Right atrium auricular region (tissue), 2 donors: ENCODE measurements at places on chromosomes 5 and 9. TPM values are rescaled to one million over a fixed set of nuclear protein-coding genes. Genes with fewer than 3 reads are reported as not detected.

DNA sequence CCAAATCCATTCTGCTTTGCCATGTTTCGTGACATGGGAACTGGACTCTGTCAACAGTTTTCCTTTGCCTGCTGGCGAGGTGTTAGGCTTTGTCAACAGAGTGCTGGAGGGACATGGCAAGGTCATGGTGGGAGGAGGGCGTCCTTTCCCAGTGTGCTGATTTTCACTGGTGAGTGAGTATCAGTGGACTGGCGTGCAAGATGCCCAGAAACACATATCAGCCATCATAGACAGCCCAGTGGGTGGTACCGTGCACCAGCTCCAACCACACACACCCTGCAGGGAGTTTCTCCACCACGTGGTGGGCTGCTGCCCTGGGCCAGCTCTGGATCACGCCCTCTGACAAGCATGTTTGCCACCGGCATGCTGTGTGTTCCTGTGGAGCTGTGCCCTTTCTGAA, 50.0 kb upstream of the ABL1 start:
- no peak for DNase-seq
- no peaks in the 10 kb centered on the region for H3K36me3 ChIP-seq
- peaks cover 62% of the 10 kb centered on the region for H3K4me1 ChIP-seq
- H3K27ac ChIP-seq: peak overlapping the region; percentile 70
- H3K27me3 ChIP-seq: no peaks in the 10 kb centered on the region
- no peak overlapping the region for H3K4me3 ChIP-seq

DNA sequence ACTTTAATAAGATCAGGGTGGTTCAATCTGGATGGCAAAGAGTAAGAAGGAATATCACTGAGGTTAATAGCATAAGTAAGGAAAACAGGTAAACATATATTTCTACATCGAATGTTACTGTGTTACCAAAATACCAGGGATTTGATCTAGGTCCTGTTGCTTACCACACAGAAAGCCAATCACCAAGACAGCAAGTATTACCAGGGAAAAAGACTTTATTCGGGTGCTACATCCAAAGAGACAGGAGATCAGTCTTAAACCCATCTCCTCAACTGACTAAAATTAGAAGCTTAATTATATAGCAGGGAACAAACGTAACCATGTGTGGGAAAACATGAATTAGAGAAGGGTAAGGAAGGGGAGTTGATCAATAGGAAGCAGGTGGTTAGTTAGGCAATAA, 500.1 kb downstream of the EFNA5 start:
- no peaks in the 10 kb centered on the region for H3K4me1 ChIP-seq
- no peaks in the 10 kb centered on the region for H3K36me3 ChIP-seq
- no peaks in the 10 kb centered on the region for H3K27me3 ChIP-seq
- no peak overlapping the region for H3K4me3 ChIP-seq
- DNase-seq: no peak
- H3K27ac ChIP-seq: no peak overlapping the region

The CDKN2B-AS1 gene
- total RNA-seq: not detected

DNA sequence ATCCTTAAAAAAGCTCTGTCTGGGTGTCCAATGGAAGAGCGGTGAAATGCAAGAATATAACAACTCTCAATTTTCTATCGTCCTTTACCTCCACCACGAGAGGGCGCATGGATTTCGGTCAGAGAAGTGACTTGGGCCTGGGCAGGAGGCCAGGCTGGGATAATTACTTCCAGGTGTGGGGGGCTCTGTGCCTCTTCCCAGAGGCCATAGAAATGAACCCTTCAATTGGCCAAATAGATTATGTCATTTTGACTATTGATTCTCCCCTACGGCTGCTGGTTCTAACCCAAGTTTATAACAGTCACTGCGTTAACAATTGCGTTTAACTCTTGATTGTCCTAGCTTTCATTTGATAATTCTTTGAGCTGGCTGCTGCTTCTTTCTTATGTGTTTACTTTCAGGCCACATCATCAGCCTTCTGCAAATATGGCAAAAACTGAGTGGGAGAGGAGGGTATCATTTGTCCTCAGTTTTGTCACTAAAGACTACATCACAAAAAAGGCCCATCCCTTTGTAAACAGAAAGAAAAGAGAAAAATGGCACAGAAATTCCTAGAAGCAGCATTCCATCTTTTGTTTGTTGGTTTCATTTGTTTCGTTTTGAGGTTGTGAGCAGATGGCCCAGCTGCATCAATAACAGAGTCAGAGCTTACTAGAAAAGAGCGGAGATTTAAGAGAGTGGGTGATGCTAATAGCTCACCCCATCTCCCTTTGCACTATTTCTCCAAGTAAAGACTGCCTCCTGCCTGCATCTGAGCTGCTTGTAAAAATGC, 45.4 kb upstream of the ZFR start:
- no peak overlapping the region for H3K4me3 ChIP-seq
- no peaks in the 10 kb centered on the region for H3K27me3 ChIP-seq
- DNase-seq: peak; percentile 76
- no peak overlapping the region for H3K27ac ChIP-seq
- H3K36me3 ChIP-seq: no peaks in the 10 kb centered on the region
- peaks cover 8% of the 10 kb centered on the region for H3K4me1 ChIP-seq

The PCDHB13 gene
- 5.0 TPM for total RNA-seq

The LHX3 gene
- not detected for total RNA-seq

- no peaks in the 10 kb centered on the region for H3K36me3 ChIP-seq
- no peak for DNase-seq
- H3K27ac ChIP-seq: no peak overlapping the region
Measured at GRCh38 chr5:132981288-132981687, 17.9 kb upstream of the AFF4 start.

DNA sequence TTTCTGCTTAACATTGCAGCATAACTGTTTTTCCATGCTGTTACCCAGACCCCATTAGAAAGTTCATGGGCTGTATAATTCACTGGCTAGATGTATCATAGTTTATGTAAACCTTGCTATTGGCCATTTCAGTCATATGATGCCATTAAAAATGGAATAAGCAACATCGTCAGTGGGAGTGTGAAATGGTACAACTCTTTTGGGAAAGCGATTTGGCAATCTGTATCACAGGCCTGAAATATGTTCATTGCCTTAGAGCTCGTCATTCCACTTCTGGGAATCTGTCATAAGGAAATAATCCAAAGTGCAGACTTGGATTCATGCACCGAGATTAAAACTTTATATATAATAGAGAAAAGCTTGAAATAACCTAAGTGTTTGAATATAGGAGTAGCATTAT, 77.9 kb upstream of the KLF4 start:
- H3K27me3 ChIP-seq: no peaks in the 10 kb centered on the region
- no peak overlapping the region for H3K4me3 ChIP-seq
- no peaks in the 10 kb centered on the region for H3K36me3 ChIP-seq

The BTNL8 gene
- total RNA-seq: 0.48 TPM

DNA sequence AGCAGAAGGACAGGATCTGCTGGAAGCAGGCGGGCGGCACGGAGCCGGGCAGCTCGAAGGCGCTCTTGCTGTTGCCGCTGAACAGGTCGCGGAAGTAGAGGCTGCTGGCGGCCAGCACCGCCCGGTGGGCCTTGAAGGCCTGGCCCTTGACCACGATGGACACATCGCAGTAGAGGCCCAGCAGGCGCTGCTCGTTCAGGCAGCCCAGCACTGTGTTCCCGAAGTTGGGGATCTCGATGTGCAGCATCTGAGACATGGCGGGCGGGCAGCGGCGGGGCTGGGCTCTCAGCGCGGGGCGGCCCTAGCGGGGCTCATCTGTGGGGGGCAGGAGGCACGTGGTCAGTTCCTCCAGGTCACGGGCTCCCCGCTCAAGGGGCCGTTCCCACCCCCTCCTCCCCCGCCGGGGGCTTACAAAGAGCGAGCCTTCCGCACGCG, 44.8 kb downstream of the NACC2 start:
- no peak overlapping the region for H3K27ac ChIP-seq
- no peaks in the 10 kb centered on the region for H3K27me3 ChIP-seq
- no peak overlapping the region for H3K4me3 ChIP-seq
- H3K4me1 ChIP-seq: no peaks in the 10 kb centered on the region

The PCDHB12 gene
- total RNA-seq: 2.3 TPM

GRCh38 chr5:12848709-12849108, 944.5 kb upstream of the CTNND2 start:
- no peak overlapping the region for H3K4me3 ChIP-seq
- no peaks in the 10 kb centered on the region for H3K27me3 ChIP-seq
- H3K4me1 ChIP-seq: no peaks in the 10 kb centered on the region
- no peak for DNase-seq
- no peak overlapping the region for H3K27ac ChIP-seq

- H3K36me3 ChIP-seq: no peaks in the 10 kb centered on the region
- H3K4me1 ChIP-seq: no peaks in the 10 kb centered on the region
- H3K27ac ChIP-seq: no peak overlapping the region
- no peak overlapping the region for H3K4me3 ChIP-seq
Measured at GRCh38 chr5:95605786-95606185, 14.1 kb upstream of the GPR150 start.

DNA sequence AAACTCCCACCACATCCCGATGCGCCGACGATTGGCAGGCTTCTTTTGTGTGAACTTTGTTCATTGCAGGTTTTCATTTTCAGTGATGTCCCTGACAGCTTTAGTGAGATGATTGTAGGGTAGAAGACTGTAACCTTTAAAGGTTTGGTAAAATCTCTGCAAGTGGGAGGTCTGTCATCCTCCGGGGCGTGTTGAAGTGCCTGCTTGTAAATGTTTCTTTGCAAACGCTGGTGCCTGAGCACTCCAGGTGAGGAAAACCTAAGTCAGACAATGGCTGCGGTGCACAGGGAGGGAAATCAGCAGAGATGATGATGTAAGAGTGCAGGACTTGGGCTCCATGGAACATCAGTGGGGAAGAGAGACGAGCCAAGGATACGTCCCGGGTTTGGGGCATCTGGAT, 228.1 kb downstream of the DRD1 start:
- H3K4me3 ChIP-seq: no peak overlapping the region
- H3K4me1 ChIP-seq: no peaks in the 10 kb centered on the region
- no peak overlapping the region for H3K27ac ChIP-seq
- no peak for DNase-seq
- H3K27me3 ChIP-seq: no peaks in the 10 kb centered on the region
- no peaks in the 10 kb centered on the region for H3K36me3 ChIP-seq

The PAIP1 gene
- total RNA-seq: 80.3 TPM

DNA sequence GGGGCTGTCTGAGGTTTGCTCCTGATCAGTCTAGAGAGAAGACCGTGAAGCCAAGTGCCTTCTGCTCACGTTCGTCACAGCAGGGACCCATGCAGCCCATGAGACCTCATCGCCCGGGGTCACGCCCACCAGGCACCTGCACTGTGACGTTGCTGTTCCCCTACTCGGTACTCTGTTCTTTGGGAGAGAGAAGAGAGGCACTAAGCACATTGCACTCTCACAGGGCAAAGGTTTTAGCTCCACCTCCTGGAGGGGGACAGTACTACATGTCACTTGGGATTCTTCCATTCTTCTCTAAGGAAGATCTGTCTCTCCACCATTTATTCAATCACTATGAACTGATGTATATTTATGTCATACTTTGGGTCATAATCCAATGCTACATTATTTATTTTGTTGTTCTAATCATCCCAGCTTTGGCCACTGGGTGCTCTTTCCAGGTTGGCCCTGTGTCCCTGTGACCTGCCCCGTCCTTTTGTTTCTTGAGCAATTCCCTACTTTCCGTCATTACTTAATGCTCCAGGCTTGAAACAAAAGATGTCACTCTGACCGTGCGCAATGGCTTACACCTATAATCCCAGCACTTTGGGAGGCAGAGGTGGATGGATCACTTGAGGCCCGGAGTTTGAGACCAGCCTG, 31.4 kb upstream of the BRD3 start:
- no peak for DNase-seq
- H3K4me3 ChIP-seq: no peak overlapping the region
- H3K4me1 ChIP-seq: no peaks in the 10 kb centered on the region
- no peaks in the 10 kb centered on the region for H3K36me3 ChIP-seq
- H3K27me3 ChIP-seq: no peaks in the 10 kb centered on the region

DNA sequence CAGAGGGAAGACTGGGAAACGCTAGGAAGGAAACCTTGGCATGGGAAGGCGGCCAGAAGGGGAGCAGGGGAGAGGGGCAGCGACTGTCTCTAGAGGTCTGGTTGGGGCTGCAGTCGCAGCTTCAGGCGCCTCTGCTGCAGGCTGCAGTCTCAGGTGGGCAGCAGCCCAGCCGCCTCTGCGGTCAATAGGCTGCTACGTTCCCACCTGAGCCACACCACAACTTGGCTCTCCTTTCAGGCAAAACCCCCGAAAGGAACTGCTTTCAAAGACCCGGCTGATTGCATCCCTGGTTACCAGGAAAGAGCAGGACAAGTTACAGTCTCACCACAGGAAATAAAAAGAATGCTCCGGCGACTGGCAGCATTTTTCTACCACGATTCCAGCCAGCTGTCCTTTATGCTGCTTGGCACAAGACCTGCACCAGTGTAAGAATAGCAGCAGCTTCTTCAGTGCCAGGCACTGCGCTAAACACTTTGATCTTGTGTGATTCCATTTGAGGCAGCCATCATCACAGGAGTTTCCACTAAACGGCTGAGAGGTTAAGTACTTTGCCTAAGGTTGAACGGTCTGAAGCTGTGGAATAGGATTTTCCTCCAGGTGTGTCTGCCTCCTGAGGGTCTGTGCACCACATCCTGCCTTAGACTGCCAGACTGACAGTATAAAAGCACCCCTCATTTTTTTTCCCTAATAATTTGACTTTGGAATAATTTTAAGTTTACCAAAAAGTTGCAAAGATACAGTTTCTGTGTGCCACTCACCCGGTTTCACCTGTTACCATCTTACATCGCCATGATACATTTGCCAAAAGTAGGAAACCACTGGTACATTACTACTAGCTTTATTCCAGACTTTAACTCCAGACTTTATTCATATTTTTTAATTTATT, 7.5 kb downstream of the RPS14 start:
- no peaks in the 10 kb centered on the region for H3K27me3 ChIP-seq
- H3K4me1 ChIP-seq: no peaks in the 10 kb centered on the region
- peaks cover 40% of the 10 kb centered on the region for H3K36me3 ChIP-seq
- H3K27ac ChIP-seq: peak overlapping the region; percentile 57
- no peak overlapping the region for H3K4me3 ChIP-seq

DNA sequence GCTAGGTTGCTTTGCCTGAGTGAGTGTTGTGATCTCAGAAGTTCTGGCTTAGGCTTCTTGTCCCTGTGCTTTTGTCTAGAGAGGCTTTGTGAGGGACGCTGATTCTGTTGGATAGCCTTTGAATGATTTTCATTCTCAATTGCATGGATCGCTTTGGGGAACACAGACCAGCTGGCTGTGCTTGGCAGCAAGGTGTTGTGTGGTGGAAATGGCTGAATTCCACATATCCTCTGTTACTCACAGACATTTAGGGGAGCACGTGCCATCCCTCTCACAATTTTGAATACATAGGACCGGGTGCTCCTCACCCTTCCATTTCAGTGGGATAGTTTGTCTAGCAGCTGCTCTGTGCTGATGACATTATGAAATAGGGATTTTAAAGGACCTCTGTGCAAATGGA, 76.2 kb downstream of the IQGAP2 start:
- no peak for DNase-seq
- no peaks in the 10 kb centered on the region for H3K36me3 ChIP-seq
- H3K4me3 ChIP-seq: no peak overlapping the region
- no peaks in the 10 kb centered on the region for H3K27me3 ChIP-seq

GRCh38 chr9:20562051-20562450, 60.2 kb downstream of the MLLT3 start:
- no peak for DNase-seq
- no peak overlapping the region for H3K4me3 ChIP-seq
- H3K27me3 ChIP-seq: no peaks in the 10 kb centered on the region
- H3K36me3 ChIP-seq: no peaks in the 10 kb centered on the region

The FOXD4L3 gene
- total RNA-seq: not detected

The TLR4 gene
- total RNA-seq: 13.4 TPM

GRCh38 chr9:2621722-2622460, at the start of gene VLDLR:
Gene VLDLR (plus strand): TSS chr9:2621787. CDS start chr9:2622190, 403 bp downstream.
- H3K27ac ChIP-seq: peak within 1 kb of the TSS; percentile 97
- no peaks in the 10 kb centered on the region for H3K36me3 ChIP-seq
- no peak for DNase-seq
- H3K4me3 ChIP-seq: peak within 1 kb of the TSS; percentile 78
- no peaks in the 10 kb centered on the region for H3K27me3 ChIP-seq
- H3K4me1 ChIP-seq: no peaks in the 10 kb centered on the region

The PCDHGA9 gene
- total RNA-seq: 3.7 TPM
